Forelimb muscle (tissue), 1 donor: ENCODE measurements at places on chromosomes 5 and 9. TPM values are rescaled to one million over a fixed set of nuclear protein-coding genes. Genes with fewer than 3 reads are reported as not detected.

GRCh38 chr5:164470312-164470711 is 964.9 kb downstream of the MAT2B start:
- DNase-seq = no peak

DNA sequence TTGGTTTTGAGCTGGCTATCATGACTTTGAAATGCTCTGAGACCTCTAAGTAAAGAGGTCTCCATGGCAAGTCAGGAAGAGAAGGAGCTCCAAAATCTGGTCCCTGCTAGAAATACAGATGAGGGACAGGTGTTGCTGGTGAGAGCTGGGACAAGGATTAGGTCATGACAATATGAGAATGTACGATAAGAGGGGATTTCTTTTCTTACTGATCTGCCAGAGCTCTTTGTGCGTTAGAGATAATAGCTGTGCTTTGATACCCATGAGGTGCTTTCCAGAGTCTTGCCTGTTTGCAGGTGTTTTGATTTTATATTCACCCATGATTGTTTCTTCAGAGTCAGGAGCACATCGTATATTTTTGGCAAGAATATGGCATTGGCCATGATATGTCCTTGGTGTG is 56.5 kb downstream of the ANKRD33B start:
- DNase-seq = no peak

- no peak for DNase-seq
Measured at GRCh38 chr9:2427120-2427891, 194.3 kb upstream of the VLDLR start.

DNA sequence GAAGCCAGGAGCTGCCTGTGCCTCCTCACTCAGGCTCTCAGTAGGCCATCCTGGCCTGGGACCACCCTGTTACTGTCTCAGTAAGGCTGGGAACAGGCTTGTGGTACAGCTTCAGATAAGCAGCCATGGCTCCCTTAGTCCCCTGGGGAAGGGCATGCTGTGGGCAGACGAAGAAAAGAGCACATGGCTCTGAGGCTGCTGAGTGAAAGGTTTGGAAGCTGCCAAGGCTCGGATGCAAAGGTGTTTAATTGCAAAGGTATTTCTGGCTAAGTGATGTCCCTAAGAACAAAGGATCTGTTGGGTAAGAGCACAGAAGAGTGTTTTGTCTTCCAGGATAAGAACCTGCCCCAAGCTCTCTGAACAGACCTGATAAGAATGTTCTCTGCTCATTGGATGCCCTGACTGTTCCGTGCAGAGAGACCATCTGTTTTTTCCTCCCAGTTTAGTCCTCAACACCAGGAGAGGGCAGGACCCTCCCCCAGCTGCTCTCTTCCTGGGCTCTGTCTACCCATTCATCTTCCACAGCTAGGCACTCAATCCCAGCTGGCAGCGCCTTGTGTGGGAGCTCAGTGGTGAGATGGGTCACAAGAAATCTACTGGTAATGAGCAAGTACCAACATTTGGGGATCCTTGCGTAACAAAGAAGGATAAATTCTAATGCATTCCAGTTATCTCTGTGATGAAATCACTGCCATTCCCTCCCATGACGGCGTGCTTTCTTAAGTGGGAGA is 17.7 kb downstream of the ANGPTL2 start:
- no peak for DNase-seq

DNA sequence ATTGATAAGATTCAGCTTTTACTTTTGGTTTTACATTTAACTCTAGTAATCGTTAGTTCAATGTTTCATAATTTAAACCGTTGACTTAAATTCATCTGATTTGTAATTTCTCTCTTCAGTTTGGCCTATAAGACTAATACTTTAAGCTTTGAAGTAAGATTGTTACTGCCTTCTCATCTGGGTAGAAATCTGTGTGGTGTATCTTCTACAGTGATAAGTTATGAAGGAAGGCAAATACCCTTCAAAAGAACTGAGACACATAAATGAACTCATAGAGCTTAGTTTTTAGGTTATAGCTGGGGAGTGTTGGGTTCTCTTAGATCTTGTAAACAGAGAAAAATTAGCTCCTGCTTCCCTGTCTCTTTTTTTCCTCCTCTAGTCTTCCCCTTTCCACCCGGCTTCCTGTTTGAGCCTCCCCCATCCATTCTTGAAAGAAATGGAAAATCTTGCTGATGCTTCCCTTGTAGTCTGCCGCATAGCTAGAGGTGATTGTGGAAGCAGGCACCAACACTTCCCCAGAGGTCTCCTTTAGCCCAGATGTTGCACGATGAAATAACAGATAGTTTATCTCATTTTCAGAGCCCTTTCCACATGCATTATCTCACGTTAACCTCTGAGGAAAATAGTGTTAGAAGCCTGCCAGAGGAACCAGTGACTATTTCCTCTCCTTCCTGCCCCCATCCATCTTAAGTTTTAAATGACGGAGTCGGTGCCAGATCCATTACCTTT is 2.0 kb upstream of the F2RL2 start:
- no peak for DNase-seq

DNA sequence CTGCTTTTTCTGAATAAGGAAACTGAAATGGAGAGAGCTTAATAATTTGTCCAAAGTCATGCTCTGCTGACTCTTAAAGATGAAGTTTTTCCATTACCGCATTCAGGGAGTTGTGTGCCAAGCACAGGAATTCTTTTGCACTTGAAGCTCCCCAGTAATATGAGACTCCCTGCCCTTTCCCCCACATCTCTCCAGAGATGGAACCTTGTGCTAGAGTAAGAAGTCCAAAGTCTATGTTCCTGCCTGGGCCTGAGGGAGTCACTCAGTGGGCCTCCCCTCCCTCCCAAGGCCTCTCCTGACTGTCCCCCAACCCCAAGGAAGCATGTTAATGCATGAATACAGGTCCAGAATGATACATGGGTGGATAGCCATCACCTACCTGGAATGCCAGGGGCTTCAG is 173.3 kb upstream of the SEMA6A start:
- no peak for DNase-seq

- no peak for DNase-seq
Measured at GRCh38 chr5:58261605-58262004, 198.3 kb downstream of the PLK2 start.

DNA sequence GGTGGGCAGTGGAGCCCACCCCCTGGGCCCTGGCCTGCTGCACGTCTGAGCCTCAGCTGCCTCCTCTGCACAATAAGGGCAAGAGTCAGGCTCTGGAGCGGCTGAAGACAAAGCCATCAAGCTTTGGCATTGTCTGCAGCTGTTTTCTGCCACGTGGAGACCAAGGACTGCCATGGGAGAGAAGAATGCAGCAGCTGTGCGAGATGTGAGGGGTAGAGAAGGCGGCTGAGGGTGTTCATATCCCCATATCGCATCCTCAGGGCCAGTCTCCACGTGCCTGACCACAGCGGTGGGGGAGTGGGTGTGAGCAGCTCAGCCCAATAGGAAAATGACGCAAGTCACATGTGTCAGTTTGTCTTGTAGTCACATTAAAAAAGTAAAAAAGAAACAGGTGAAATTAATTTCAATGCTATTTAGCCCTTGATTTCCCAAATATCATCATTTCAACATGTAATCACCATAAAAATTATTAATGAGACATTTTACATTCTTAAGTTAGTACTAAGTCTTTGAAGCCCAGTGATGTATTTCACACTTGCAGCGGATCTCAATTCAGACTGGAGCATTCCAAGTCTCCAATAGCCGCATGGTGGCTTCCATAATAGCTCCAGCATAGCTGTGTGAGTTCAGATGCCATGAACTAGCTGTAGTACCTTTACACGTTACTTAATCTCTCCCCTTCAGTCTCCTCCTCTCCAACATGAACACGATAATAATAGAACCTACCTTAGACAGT is 6.6 kb downstream of the C1QTNF2 start:
- DNase-seq = no peak

- no peak for DNase-seq
Measured at GRCh38 chr5:168126606-168127005, 164.8 kb upstream of the WWC1 start.

- no peak for DNase-seq
Measured at GRCh38 chr5:133859073-133859472, 109.4 kb downstream of the C5orf15 start.

DNA sequence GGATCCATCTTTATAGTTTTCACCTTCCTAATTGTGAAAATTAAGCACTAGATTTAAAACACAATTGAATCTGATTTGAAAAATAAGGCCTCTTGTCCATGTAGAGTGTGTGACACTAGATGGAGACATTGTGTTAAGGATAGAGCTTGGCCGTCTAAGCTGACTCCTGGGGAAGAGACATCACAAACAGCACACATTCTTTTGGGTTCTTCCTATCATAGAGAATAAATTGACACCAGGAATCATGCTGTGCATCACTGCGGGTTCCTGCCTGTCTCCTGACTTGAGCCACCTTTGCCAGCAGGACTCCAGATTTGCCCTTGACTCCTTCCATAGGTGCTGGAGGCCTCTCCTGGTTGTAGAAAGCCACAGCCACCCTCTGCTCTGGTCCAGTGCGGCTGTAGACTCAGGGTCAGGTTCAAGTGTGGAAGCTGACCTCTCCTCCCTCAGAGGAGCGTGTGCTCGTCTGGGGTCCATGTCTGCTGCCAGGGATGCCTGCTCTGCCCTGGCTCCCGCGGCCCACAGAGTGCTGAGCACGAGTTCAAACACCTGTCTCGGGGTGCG is 11.2 kb downstream of the ROPN1L start:
- DNase-seq = peak; percentile 63

- no peak for DNase-seq
Measured at GRCh38 chr9:127166111-127166510, 43.7 kb upstream of the ANGPTL2 start.

- no peak for DNase-seq
Measured at GRCh38 chr5:160357394-160357793, 13.0 kb downstream of the C1QTNF2 start.

DNA sequence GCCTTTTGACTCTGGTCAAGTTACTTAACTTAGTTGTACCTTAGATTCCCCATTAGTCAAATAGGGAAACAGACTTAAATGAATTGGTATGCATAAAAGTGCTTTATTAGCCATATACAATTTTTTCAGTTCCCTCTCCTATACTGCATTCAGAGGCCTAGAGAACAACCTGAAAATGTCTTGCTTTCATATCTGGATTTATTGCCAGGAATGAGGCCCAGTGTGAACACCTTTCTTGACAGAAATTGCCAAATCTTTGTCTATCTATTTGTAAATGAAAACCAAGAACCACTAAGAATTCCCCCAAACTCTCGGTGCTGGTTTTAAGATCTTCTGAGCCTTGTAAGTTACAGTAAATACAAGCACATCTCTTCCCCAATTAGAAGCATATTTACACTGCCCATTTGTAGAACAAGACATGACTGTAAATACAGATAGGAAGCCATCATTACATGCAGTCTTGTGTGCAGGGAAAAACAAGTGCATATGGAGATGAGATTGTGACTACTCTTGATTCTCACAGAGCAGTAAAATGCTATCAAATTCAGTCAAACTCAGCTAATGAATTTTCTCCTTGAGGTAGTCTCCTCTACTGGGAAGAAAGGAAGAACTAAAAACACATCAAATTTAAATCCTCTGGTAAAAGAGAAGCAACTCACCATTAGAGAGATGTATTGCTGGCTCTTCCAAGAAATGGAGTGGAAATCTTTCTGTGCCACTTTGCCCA is 5.2 kb upstream of the FAM13B start:
- DNase-seq = no peak

- no peak for DNase-seq
Measured at GRCh38 chr5:138538943-138539627, 4.0 kb downstream of the ETF1 start.

GRCh38 chr9:68961587-68961986 is 52.3 kb downstream of the PRKACG start:
- no peak for DNase-seq

DNA sequence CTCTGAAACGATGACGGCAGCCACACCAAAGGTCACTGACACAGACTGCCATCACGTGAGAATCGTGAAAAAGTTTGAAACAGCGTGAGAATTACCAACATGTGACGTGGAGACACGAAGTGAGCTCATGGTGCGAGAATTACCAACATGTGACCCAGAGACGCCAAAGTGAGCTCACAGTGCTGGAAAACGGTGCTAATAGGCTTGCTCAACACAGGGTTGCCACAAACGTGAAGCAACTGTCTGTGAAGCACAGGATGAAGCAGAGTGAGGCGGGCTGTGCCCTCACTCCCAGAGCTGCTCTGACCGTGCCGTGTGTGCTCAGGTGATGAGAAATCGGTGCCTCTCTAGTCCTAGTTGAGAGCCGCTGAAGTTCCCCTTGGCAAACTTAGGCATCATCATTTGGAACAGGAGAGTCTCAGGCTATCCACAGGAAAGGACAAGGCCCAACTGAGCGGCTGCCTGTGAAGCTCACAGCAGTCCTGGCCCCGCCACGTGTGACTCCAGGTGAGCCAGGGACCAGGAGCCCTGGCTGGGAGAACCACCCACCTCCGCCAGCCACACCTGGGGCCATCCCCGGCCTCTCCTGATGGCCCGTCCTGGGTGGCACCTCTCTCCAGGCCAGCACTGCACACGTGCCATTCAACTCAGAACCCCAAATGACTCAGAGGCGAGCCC is 29.8 kb upstream of the SLC6A3 start:
- DNase-seq = no peak

DNA sequence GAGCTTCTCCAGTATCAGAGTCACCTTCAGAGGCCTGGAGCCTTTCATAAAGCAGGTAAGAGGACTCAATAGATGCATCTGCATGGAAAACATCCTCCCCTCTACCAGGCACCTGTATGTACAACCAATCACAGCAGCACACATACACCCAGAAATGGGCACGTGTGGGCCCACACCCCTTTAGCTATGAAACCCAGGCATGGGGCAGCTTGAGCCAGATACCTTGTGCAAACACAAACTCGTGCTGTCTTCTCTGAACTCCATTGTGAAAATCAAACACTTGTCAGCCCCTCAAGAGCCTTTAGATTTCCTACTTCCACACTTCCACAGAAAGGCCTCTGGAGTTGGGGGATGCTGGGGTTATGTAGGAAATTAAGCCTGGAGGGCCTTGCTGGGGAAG is 1.1 kb upstream of the CSF2 start:
- DNase-seq = no peak

GRCh38 chr9:18678821-18679590 is 205.1 kb downstream of the ADAMTSL1 start:
- peak; percentile 66 for DNase-seq

GRCh38 chr5:178322736-178323540 is 90.3 kb upstream of the PHYKPL start:
- DNase-seq = no peak

DNA sequence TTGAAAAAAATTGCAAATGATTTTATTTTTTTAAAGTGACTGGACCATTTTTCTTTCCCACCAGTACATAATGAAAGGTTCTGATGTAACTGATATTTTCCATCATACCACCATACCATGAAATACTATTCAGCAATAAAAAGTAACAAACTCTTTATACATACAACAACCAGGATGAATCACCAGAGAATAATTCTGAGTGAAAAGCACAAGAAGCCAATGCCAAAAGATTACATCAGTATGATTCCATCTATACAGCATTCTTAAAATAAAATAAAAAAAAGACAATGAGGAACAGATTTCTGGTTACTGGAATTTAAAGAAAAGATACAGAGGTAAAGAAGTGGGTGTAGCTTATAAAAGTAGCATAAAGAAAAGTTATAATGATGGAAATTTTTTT is 423.7 kb upstream of the ST8SIA4 start:
- no peak for DNase-seq

The PKD2L2 gene
- polyA plus RNA-seq = 0.83 TPM

The ZNF462 gene
- polyA plus RNA-seq = 8.6 TPM

The CCL27 gene
- polyA plus RNA-seq = 0.51 TPM

The SNCAIP gene
- 8.8 TPM for polyA plus RNA-seq

The C9orf50 gene
- 0.23 TPM for polyA plus RNA-seq

The CDKN2B-AS1 gene
- 0.15 TPM for polyA plus RNA-seq

The FOXD4L3 gene
- 0.29 TPM for polyA plus RNA-seq

The ANKRD34B gene
- polyA plus RNA-seq = 0.16 TPM

The C5orf24 gene
- polyA plus RNA-seq = 70.3 TPM

The KLHL3 gene
- polyA plus RNA-seq = 4.4 TPM
